ENCODE measurements at places on chromosomes 5 and 9. TPM values are rescaled to one million over a fixed set of nuclear protein-coding genes. Genes with fewer than 3 reads are reported as not detected.

Gene MSX2
- total RNA-seq, result not detected

Gene OTULINL
- 4.1 TPM for total RNA-seq

Gene KCNMB1
- total RNA-seq, result not detected

Gene FAM151B
- 1.7 TPM for total RNA-seq

Gene SCGB3A2
- not detected for total RNA-seq

Gene NUTM2G
- not detected for total RNA-seq

Gene CERCAM
- 87.2 TPM for total RNA-seq

Gene POC5
- 11.2 TPM for total RNA-seq

Data from PC-9 (cell line).